ENCODE measurements at places on chromosomes 6 and 20. TPM values are rescaled to one million over a fixed set of nuclear protein-coding genes. Genes with fewer than 3 reads are reported as not detected.

Gene EMILIN3
- 2.0 TPM for total RNA-seq

Gene FRMD1
- 0.52 TPM for total RNA-seq

Gene SLC22A2
- not detected for total RNA-seq

Gene DLK2
- 3.2 TPM for total RNA-seq

Gene TRIM40
- total RNA-seq = not detected

Gene CST7
- total RNA-seq = 1.6 TPM

Gene VGLL2
- total RNA-seq = not detected

Gene CCNC
- 44.6 TPM for total RNA-seq

Gene CFB
- 41.4 TPM for total RNA-seq

Gene GABRR2
- 0.73 TPM for total RNA-seq

DNA sequence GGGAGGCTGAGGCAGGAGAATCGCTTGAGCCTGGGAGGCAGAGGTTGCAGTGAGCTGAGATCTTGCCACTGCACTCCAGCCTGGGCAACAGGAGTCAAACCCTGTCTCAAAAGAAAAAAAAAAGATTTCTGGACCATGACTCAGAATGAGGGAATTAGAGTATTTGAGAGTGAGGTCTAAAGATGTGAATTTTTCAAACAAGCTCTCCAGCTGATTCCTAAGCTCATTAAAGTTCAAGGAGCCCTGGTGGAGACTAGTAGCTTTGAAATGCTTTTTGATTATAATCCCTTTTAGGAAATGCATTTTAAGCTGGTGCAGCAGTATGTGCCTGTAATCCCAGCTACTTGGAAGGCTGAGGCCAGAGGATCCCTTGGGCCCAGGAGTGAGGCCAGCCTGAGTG lies 21.8 kb upstream of the SRF start:
- DNase-seq = no peak

DNA sequence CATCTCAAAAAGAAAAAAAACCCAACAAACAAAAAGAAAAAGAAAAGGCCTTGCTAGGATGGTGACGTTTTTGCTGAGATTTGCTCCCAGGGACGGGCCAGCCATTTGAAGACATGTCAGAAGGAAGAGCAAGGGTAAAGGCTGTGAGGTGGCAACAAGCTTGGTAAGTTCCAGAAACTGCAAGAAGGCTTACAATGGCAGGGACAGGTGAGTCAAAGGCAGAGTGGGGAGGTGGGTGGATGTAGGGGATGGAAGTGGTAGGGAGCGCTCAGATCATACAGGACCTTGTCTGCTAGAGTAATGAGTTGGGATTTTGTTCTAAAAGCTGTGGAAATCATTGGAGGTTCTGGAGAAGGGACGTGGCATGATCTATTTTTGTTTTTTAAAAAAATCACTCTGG lies 4.3 kb downstream of the KIF3B start:
- no peak for DNase-seq

- DNase-seq = no peak
Measured at GRCh38 chr20:2672446-2672845, 8.4 kb upstream of the IDH3B start.

- DNase-seq = no peak
Measured at GRCh38 chr6:6657085-6657819, 68.7 kb downstream of the LY86 start.

GRCh38 chr6:137811121-137811915 lies 55.7 kb upstream of the TNFAIP3 start:
- DNase-seq = peak; percentile 84

GRCh38 chr6:168735268-168735949 lies 294.4 kb downstream of the SMOC2 start:
- DNase-seq = no peak

- no peak for DNase-seq
Measured at GRCh38 chr6:144823131-144823530, 538.0 kb downstream of the UTRN start.

- no peak for DNase-seq
Measured at GRCh38 chr20:17327185-17328148, 100.6 kb downstream of the PCSK2 start.

DNA sequence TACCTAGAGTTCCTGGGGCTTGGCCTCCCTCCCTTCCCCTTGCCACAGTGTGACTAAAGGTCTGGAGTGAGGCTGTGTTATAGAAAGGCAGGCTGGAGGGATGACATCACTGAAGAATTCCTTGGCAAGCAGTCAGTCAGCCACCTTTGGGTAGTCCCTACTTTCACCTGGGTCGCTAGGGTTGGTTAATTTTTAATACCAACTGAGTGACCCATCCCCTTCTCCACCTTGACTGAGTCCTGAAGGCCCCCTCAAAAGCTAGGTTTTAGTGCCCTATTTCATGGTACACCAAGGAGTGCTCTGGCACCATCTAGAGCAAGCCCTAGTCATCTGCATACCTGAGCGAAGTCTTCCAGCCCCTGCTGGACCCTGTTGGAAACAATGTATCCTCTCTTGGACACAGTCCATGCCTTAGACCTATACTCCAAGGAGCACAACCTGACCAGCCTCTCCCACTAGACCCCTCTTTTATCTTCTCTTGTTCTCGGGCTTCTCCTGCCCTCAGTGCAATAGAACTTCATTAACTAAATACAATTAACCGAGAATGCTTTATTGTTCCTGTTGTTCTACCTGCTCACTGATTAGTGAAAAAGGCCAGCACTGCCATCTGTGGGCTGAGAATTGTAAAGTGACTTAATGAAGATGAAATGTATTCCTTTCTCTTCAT lies 44.6 kb downstream of the RIN2 start:
- no peak for DNase-seq

DNA sequence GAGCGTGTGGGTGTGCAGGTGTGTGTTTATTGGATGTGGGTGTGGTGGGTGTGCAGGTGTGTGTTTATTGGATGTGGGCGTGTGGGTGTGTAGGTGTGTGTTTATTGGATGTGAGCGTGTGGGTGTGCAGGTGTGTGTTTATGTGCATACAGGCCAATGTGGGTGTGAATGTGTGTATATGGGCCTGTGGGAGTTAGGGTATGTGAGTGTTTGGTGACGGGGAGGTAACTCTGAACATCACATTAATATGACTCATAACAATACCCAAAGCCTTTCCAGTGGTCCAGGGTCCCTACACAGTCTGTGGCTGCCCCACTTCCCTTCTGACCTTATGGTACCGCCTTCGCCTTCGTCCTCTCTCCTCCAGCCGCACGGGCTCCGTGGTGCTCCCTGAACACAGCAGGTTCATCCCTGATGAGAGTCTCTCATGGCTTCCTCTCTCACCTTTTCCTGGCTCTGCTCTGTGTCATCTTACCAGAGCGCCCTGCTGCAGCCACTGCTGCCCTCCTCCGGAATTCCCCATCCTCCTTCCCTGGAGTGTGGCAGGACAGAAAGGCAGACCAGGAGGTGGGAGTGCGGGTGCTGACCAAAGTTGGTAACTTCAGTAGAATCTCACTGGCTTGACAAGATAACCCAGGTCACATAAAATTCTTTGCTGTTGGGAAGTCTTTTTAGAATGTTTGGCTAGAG lies 80.0 kb downstream of the SLC2A10 start:
- no peak for DNase-seq

DNA sequence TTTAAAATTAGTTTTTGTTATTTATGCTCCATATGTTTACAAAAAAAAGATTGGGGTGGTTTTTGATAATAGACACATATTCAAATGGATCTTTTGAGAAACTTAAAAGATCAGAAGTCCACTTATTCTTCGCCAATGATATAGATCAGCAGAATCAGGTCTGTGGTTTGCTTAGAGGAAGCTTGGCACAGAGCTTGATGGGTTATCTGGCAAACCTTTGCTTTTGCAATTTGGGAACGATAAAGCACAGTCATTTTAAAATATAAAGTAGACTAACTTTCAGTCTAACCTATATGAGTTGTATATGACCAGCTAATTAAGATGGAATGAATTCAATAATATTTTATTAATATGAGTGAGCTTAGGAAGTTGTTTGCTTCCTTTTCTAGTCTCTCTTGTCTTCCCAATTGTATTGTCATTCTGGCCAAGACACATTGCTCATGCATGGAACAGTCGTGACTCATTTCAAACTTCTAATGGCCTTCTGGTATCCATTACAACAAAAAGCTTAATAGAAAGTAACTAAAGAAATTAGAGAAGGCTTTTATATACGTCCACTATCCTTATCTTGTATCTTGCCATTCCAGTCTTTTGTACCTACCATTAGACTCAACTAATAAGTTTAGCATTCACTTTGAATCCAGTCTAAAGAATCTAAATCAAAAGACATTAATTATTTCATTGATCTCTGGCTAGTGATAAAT lies 118.7 kb downstream of the TBX18 start:
- DNase-seq = no peak

DNA sequence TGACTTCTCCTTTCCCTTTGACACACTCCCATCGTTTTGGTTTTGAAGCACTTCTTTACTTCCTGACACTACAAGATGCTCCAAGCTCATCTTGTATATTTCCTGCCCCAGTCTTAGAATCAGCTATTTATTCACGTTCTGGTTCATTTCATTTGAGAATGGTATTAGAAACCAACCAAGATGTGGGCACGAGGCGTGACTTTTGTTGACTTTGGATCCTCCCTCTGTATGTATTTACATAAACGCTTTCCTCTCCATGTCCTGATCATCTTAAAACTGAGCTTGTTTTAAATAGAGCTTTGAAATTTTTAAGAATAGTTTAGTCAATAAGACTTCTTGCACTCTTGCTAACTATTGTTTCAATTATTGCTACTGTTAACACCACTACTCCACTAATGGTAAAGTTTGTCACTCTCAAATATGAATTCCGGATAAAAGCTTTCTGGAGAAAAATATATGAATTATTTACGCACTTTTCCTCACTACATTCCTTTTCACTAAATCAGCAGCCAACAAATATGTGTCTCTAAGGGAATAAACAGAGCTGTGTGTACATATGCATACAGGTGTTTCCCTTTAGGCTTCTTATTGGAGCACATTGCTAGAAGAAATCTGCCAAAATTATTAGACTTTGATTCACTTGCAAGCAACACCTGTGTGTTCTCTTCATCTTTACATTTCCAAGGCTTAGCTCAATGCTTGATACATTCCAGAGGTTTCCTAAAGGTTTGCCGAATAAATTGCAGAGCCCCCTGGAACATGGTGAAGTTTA lies 77.3 kb upstream of the TMEM244 start:
- no peak for DNase-seq

- no peak for DNase-seq
Measured at GRCh38 chr6:18179770-18180356, 24.6 kb downstream of the KDM1B start.

DNA sequence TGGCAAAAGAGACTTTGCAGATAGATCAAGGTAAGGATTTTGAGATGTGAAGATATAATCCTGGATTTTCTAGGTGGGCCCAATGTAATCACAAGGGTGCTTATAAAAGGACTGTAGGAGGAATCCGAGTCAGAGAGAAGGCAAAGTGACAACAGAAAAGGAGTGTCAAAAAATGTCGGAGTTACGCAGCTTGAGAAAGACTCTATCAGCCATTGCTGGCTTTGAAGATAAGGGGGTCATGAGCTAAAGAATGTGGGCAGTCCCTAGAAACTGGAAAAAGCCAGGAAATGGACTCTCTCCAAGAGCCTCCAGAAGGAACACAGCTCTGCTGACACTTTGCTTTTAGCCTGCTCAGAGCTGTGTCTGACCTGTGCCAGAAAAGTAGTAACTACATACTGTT lies 8.7 kb upstream of the RWDD1 start:
- no peak for DNase-seq

GRCh38 chr6:154502553-154502952 lies 7.9 kb downstream of the CNKSR3 start:
- no peak for DNase-seq

DNA sequence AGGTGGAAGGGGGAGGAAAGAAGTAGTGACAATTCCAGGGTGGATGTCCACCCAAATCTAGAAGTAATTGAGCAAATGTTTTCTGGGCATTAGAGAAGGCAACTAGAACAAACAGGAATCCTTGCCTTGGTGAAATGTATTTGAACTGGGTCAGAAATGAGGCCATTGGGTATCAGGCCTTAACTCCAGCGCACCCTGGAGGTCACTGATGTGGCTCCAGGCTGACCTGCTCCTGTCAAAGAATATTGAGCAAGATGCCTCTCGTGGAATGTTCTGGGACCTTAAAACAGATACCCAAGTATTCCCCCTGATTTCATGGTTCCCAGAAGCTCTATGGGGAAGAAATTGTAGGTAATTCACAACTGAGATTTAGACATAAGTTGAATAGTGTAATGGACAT lies 6.9 kb downstream of the HLA-DPB1 start:
- no peak for DNase-seq

- no peak for DNase-seq
Measured at GRCh38 chr6:39608652-39609345, 116.4 kb downstream of the KIF6 start.

GRCh38 chr6:16206595-16207037 lies 31.8 kb upstream of the GMPR start:
- peak; percentile 64 for DNase-seq

- no peak for DNase-seq
Measured at GRCh38 chr20:23530937-23531567, 37.2 kb downstream of the CST9L start.

DNA sequence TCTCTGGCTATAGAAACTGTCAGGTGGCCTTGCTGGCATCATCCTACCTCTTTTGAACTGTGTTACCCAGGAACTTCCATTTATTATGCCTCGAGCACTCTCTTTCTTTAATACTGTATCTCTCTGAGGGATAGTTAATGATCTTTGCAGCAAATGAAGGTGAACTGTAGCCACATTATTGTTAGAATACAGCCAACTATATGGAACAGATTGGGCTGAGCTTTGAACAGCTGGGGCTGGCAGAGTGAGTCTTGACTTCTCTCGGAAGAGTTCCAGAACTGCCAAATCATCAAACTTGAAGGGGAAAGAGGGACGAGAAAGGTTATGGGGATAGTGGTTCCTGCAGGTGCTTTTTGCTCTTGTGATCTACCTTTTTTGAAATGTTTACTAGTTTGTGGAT lies 237.7 kb downstream of the PRL start:
- no peak for DNase-seq

GRCh38 chr6:11526156-11526505 lies 11.4 kb upstream of the TMEM170B start:
- no peak for DNase-seq

DNA sequence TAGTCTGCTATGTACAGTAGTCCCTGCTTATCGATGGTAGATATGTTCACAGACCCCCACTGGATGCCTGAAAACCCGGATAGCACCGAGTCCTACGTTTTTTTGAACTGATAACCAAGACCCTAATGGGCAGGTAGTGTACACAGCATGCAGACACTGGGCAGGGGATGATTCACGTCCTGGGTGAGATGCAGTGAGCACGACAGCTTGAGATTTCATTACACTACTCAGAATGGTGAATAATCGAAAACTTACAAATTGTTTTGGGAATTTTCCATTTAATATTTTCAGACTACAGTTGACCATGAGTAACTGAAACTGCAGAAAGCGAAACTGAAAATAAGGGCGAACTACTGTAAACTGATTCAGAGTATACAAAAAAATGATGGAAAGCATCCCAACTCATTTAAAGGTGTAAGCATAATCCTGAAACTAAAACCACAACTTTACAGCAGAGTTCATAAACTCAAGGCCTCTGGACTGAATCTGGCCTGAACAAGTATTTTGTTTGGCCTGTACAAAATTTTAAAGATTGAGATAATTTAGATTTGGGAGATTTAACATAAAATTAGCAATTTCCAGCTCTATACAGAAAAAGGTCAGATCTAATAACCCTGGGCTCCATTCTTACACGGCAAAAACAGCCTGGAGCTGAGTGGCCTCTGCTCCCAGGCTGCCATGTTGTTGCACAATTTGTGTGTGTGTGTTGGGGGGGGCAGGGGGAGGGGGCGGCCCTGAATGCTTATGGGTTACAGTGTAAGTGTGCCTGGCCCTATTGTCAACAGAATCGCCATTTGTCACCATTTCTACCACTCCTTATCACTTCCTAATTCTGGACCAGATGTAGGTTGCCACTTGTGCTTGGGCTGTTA lies 34.9 kb downstream of the RNF24 start:
- DNase-seq = no peak
